ENCODE measurements at places on chromosomes 2 and 18.

- no peak for DNase-seq
Measured at GRCh38 chr18:56210520-56210919, 427.9 kb downstream of the TXNL1 start.

DNA sequence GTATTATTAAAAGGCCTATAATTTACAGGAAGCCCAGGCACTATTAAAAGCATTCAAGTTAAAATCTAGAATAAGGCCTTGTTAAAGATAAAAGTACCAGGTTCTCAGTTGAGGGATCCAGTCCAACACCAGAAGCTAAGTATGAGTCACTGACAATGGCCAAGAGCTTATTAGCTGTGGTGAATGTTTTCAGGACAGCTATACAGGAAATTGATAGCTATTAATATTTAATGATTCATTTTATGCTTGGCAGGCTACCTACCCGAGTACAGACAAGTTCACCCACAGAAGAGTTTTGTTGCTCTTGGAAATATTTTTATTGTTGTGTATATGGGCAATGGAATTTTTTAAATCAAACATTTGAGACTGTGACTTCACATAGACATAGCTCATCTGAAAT, 729.6 kb upstream of the ZNF804A start:
- no peak for DNase-seq

DNA sequence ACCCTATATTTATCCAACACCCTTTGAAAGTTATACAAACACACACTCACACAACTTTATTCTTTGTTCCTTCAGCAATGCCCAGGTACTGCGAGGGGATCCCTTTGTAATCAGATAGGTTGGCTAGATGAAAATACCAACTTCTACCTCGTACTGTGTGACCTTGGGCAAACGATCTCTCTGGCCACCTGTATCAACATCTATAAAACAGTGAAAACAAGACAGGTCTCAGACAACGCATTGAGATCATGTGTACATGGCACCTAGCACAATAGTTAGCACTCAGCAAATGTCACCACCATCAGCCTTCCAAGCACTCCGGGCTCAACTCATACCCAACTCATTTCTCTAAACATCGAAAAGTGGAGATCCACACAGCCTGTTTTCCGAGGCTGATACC, 118.4 kb upstream of the PPP1CB start:
- no peak for DNase-seq

- no peak for DNase-seq
Measured at GRCh38 chr2:160920061-160920460, 240.2 kb upstream of the TANK start.

DNA sequence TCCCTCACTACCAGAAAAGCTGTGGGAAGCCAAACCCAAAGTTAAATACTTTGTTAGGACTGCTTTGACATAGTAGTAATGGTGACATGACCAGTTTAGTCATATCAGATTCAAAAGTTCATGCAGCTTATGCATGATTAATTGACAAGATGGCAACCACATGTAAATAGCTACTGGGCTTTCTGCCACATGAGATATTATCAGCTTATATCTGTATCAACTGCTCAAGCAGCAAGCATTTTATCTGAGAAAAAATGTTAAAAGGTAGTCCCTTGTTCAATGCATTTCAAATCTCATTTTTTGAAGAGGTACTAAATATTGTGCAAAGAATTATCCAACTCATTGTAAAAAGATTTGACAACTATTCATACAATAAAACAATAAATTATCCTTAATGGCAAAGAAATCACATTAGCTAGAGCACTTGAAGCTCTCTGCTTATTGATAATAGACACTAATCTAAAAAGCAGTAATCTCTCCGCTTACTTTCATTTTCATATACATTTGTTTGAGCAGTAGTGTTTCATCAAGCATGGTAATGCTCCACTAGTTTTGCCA, 993.6 kb upstream of the NXPH2 start:
- no peak for DNase-seq

DNA sequence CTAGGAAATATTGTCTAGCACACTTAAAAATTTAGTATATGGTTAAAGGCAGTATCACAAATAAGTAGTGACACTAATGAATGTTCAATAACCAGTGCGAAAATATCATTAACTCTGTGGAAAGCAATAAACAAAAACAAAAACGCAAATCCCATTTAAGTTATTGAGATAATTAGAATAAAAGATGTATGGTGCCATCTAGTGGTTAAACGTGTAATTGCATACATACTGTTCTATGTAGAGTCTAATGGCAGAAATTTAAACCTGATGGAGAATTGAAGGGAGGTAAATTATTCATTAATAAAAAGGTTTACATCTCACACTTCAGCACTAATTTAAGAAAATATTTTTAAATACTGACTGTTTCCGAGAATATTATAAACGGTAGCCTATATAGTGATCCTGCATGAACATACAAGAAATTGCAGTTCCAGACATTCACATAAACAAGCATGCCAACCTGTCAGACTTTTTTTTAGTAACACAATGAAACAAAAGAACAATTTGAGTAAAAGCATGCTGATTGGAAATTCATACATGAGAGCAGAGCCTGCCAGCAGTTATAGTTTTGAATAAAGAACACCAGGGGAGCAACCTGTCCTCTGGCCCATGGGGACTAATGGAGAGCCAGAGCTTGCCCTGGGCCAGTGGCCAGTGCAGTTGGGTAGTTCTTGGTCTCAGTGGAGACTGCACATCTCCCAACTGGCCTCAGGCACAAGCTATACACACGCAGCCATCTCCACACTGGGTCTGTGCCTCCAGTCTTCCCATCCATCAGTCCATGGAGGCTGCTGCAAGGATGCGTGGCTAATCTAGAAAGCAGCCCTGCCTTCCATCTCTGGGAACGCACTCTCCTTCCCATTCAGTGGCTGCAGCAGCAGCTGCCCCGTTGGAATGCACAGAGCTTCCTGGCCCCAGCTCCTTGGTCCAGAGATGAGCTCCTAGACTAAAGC, 28.0 kb downstream of the GCG start:
- DNase-seq: peak; percentile 84

DNA sequence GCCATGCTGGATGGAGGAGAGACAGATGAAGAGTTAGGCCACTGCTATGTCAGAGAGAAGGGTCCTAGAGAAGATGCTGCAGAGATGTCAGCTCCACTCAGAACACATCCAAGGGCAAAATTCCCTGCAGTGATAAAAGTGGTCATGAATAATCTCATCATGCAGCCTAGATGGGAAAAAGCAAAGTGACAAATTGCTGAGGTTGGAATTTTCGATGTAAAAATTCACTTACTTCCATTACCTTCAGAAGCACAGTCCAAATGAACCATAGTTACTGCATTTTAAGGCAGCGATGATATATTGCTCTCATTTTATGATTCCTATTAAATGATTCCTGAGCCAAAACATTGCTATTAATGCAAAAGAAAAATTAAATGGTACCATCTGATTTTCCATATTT, 16.4 kb downstream of the ANKRD29 start:
- DNase-seq: no peak

DNA sequence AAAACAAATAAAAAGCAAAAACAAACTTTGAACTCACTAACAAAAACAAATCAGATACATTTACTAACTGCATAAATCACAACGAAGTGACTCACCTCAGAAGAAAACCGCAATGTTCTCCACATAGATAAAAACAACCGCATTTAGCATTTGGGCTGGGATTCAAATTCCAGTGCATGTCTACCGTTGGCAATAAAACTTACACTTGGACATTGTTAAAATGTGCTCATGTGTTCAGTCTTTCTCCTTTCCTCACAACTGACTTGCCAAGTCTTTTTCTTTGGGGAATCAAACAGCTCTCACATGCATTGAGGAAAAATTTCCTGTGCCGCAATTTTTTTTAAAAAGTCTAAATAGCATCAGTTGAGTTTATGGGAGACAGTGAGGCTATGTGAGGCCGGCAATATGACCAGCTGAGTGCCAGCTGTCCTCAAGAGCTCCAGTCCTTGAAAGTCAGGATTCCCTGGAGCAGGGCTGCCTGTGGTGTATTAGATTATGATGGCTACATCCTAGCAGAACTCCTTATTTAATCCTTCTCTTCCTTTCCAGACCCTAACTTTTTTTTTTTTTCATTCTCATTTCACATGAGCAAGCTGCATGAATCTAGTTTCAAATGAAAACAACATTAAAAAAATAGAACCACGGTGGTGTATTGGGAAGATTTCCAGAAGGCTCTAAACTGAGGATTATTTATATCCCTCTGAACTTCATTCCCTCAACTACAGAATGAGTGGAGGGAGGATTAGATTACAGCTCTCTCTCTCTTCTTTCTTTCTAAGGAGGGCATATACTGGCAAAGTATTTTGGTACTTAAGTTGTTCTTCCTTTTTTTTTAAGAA, 70.2 kb upstream of the MEIS1 start:
- DNase-seq: no peak

GRCh38 chr2:33598561-33599174, 431 bp downstream of the FAM98A start:
- DNase-seq: peak; percentile 46

DNA sequence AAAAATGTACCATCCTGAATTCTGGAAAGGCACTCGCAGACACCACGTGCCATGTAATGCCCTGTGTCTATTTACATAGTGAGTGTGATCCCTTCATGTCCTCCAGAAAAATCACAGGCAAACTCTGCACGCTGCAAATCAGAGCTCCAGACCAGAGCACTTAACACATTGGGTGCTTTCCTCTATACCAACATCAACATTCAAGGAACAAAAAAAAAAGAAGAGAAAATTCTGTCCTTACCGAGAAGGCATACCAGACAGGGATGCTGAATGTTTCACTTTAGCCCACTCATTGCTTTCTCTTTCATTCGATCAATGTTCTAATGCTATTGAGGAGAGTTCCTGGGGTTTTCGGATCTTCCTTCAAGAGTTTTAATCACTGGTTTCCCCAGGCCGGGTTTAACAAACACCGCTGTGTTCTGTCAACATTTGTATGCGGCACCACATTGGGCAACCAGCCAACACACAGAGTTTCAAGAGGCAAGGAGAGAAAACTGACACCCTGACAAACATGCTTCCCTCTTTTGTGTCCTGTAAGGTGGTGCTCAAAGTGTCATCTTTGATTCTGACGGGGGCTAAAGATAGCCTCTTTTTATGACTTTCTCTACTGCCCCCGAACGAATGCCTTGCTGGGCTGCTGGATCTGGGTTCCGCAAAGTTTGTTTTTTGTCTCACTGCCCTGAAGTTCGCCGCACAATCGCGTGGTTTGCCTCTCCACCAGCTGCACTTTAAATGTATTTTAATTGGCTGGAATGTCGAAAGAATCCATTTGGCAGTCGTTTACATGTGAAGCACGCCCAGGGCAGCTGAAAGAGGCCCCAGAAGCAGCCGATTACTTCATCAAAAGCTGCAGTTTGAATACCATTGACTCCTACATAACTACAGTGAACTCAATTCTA, 106.4 kb upstream of the NCKAP5 start:
- no peak for DNase-seq

DNA sequence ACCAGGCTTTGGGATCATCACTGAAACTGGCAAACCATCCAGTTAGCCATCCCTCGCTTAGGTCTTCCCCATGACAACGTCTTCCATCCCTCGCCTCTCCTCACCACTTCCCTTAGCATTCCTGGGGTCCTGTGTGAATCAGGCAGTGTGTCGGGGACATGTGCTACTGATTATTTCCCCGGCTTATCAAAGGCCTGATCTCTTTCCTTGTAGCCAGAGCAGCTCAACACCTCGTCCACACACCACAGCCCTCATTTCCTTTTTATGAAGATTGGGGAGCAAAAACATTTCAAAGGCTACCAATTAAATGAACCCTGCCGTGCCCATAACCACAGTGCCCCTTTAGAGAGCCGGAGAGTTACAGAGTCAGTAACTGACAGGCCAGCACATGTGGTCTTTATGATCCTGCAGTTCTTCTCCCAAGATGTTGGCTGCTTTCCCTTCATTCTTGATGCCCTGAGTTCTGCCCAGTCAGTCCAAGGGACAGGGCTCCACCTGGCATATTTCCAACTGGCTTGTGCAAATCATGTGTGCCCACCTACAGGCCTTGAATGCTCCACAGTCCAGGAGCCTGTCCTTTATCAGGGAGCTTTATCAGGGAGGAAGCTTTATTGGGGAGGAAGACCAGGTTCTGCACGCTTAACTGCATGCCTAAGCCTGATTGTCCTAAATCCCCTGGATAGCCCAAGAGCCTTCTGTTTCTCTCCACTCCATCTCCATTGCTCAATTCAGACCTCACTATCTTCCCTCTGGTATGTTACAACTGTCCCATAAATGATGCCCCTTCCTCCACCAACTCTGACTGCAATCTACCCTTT, 343.1 kb downstream of the CYRIA start:
- no peak for DNase-seq

GRCh38 chr2:98478088-98478551, 33.5 kb downstream of the INPP4A start:
- DNase-seq: peak; percentile 2

DNA sequence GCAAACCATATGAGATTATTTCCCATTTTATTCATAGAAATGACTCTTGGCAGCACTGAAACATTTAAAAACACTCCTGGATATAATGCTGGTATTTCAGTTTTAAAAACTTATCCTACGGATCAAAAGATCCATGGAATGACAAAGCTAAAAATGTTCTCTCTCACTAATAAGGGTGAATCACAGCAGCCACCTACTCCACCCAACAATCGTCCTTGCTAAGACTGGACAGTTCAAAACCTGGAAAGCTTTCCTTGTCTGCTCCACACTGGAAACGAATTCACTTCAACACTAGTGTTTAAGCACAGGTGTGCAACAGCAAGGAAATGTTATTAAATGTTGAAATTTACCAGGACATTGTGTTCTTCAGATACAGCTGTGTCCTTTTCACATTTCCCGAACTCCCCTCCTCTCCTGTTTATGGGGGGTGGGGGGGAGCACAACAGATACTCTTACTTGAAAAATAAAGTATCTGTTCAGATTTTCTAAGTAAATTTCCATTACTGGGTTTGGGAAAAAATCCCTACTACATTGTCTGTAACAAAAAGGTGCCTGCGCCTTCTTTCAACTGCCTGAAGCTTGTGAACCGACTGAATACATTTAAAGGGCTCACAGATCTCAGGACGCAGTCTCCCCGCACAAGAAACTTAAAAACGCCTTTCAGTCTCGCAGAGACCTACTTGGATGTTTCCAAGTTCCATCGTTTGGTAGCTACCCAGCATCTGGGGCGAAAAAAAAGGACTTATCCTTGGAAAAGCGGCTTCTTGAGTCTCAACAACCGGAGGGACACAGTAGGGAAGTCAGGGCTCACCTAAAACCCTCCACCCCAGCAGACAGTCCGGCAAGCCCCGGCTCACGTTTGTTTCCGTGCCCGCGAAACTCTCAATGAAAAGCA, 1.3 kb downstream of the YWHAQ start:
- DNase-seq: peak; percentile 51
